ENCODE measurements at places on chromosomes 4 and X. TPM values are rescaled to one million over a fixed set of nuclear protein-coding genes. Genes with fewer than 3 reads are reported as not detected.

GRCh38 chr4:27027428-27027827 lies 166.8 kb downstream of the STIM2 start:
- H3K36me3 ChIP-seq: peaks cover 4% of the 10 kb centered on the region
- H3K4me3 ChIP-seq: no peak overlapping the region
- DNase-seq: no peak
- H3K27ac ChIP-seq: no peak overlapping the region
- no peaks in the 10 kb centered on the region for H3K27me3 ChIP-seq

GRCh38 chrX:150573106-150573505 lies 4.7 kb downstream of the MTM1 start:
- DNase-seq: no peak
- H3K27ac ChIP-seq: no peak overlapping the region
- no peak overlapping the region for H3K4me3 ChIP-seq
- H3K27me3 ChIP-seq: no peaks in the 10 kb centered on the region
- H3K36me3 ChIP-seq: no peaks in the 10 kb centered on the region

DNA sequence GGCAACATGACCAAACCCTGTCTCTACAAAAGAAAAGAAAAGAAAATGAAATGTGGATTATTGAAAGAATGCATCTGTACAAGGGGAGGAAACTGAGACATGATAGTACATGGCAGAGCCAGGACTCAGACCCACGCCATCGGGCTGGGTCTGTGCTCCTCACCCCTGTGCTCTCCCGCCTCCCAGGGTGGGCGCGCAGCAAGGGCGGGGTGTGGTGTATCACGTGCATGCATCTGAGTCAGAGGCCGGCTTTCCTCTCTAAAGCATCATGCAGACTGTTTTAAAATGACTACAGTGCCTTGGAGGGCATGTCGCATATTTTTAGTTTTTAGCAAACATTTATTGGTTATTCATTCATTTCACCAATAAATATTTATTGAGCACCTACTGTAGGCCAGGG lies 47.8 kb downstream of the HTT-AS start:
- no peak overlapping the region for H3K27ac ChIP-seq
- H3K4me1 ChIP-seq: no peaks in the 10 kb centered on the region
- no peaks in the 10 kb centered on the region for H3K36me3 ChIP-seq
- no peak for DNase-seq
- no peaks in the 10 kb centered on the region for H3K27me3 ChIP-seq
- no peak overlapping the region for H3K4me3 ChIP-seq

DNA sequence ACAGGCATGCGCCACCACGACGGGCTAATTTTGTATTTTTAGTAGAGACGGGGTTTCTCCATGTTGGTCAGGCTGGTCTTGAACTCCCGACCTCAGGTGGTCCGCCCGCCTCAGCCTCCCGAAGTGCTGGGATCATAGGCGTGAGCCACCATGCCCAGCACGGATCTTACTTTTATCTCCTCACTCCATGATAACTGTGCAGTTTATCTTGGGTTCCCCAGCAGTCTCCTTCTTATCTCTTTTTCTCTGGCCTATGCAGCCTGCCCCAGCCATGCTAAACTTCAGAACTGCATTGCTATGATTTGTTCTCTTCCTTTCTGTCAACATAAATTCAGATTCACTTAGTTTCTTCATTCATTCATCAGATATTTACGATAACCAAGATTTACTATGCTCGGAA lies 22.4 kb downstream of the PAGE1 start:
- no peaks in the 10 kb centered on the region for H3K4me1 ChIP-seq
- H3K36me3 ChIP-seq: no peaks in the 10 kb centered on the region
- H3K27ac ChIP-seq: no peak overlapping the region
- H3K4me3 ChIP-seq: no peak overlapping the region

- no peak overlapping the region for H3K4me3 ChIP-seq
- no peaks in the 10 kb centered on the region for H3K4me1 ChIP-seq
- H3K27ac ChIP-seq: no peak overlapping the region
- H3K27me3 ChIP-seq: no peaks in the 10 kb centered on the region
- no peak for DNase-seq
Measured at GRCh38 chrX:129318375-129318774, 204.9 kb downstream of the SMARCA1 start.

DNA sequence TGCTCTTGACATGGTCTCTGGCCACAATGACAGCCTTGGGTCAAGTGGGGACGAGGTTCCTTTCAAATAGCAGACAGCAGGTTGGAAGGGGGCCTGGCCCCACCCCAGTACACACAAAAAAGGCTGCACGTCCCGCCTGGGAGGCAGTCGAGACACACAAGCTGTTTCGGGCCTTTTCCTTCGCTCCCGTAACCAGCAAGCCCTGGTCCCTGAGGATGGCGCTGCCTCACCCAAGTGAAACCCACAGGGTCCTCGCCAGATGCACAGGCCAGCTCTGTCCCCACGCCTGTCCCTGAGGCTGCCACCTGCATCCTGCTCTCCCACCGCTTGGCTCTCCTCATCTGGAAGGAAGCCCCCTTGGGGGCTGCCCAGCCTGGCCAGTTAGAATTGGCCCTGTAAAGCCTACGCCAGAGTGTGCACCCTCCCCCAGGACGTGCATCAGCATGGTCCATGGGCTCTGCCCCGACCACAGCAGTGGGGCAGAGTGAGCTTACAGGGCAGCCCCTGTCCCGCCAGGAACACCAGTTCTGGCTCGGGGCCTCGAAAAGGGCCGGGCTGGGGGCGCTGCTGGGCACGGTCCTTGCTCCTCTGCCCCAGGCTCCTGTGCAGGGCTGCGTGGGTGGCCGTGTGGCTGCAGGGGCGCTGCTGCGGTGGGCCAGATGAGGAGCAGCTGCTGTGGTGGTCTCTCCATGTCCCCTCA lies 2.0 kb downstream of the CPLX1 start:
- H3K4me1 ChIP-seq: peaks cover 13% of the 10 kb centered on the region
- H3K27me3 ChIP-seq: peaks cover 25% of the 10 kb centered on the region
- H3K36me3 ChIP-seq: no peaks in the 10 kb centered on the region
- H3K27ac ChIP-seq: no peak overlapping the region
- DNase-seq: no peak

DNA sequence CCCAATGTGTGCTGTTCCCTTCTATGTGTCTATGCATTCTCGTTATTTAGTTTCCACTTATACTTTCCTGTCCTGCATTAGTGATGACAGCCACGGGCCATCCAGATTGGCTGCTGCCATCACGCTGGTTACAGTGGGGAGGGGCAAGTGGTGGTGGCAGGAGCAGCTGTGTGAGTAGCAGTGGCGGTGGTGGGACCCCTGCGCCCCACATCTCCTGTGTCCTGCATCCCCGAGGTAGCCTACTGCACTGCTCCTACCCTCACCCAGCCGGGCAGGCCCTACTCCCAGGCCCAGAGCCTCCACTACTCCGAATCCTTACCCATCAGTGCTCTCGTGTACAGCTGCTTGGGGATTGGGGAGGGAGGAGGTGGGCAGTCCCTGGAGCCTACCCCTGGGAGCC lies 798.7 kb upstream of the AGA start:
- H3K4me1 ChIP-seq: no peaks in the 10 kb centered on the region
- no peak overlapping the region for H3K4me3 ChIP-seq
- H3K27me3 ChIP-seq: no peaks in the 10 kb centered on the region
- H3K36me3 ChIP-seq: no peaks in the 10 kb centered on the region
- no peak for DNase-seq
- H3K27ac ChIP-seq: no peak overlapping the region

DNA sequence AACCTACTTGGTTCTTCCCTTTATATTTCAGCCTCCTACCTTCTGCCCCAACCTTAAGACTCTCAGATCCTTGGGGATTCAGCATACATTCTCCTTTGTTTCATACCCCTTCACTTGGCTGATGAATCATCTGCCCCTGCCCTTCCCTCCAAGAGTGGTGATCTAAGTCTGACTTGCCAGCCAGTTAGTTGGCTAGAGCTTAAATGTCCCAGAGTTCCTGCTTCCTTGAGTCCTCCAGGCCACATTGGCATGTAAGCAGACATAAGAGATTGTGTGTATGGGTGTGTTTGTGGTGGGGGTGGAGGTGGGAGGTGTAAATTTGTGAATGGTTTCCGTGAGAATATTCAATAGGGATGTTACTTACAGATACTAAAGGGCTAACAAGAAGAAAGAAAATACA lies 3.7 kb upstream of the TEX13D start:
- H3K27me3 ChIP-seq: no peaks in the 10 kb centered on the region
- H3K27ac ChIP-seq: no peak overlapping the region
- no peaks in the 10 kb centered on the region for H3K36me3 ChIP-seq
- H3K4me3 ChIP-seq: no peak overlapping the region
- no peak for DNase-seq
- no peaks in the 10 kb centered on the region for H3K4me1 ChIP-seq

DNA sequence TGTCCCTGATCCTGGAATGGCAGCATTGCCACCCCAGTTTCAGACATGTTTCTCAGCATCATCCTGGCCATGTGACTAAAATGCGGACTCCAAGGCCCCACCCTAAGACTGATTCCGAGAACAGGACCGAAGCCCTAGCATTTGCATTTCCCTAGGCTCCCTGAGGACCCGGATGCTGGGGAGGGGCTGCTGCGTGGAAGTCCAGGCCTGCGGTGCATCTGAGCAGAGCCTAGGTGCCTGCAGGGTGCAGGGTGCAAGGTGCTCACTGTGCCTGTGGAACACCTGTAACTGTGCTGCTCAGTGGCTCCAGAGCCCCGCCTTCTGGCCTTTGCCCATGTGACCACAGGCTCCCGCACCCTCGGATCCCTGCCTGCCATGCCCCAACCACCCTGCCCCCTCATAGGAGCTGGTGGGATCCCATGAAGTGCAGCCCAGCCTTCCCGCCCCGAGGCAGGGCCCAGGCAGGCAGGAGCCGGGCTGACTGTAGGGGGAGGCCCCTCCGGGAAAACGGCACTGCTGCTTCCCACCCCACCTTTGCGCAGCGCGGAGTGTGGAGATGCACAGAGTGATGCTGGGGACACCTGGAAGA lies 14.9 kb downstream of the PNMA6F start:
- no peak overlapping the region for H3K27ac ChIP-seq
- no peaks in the 10 kb centered on the region for H3K36me3 ChIP-seq
- H3K4me1 ChIP-seq: no peaks in the 10 kb centered on the region
- no peak overlapping the region for H3K4me3 ChIP-seq

DNA sequence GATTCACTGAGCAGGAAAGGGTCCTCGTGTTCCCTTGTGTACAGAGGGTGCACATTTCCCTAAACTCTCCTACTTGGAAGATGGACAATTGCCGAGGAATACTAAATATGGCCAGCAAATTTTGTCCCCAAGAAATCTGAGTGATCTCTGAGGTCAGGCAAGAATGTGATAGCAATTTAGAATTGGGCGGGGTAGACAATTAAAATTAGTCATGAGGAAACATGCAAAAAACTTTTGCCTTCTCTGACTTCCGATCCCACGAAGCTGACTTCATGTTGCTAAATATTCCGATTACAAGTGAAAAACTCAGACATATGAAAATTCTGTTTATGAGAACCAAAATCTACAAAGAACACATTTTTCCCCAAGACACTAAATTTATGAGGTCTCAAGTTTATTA lies 453.9 kb upstream of the ZFP42 start:
- no peak overlapping the region for H3K4me3 ChIP-seq
- H3K4me1 ChIP-seq: no peaks in the 10 kb centered on the region
- H3K27ac ChIP-seq: no peak overlapping the region
- no peak for DNase-seq
- H3K27me3 ChIP-seq: no peaks in the 10 kb centered on the region

DNA sequence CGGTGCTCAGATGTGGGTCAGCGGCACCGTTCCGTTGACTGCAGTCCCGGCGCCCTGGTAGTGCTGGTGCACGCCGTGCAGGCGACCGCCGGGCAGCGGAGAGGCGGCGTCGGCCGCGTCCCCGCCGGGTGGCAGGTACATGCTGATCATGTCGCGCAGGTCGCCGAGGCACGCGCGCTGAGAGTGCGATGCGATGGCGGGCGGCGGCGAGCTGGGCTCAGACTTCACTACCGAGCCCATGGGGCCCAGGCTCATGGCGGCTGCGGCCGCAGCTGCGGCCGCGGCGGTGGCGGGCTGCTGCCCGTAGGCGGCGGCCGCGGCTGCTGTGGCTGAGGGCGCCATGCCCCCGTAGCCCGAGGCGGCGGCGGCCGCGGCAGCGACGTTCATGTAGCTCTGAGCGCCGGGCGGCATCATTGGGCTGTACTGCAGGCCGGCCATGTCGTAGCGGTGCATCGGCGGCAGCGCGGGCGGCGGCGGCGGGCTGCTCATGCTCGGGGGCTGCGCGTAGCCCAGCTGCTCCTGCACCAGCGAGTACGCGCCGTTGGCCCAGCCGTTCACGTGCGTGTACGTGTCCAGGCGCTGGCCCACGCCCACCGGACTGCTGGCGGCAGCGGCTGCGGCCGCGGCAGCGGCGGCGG lies 1.0 kb downstream of the SOX3 start:
- H3K36me3 ChIP-seq: no peaks in the 10 kb centered on the region
- H3K27me3 ChIP-seq: no peaks in the 10 kb centered on the region
- no peaks in the 10 kb centered on the region for H3K4me1 ChIP-seq
- H3K4me3 ChIP-seq: peak overlapping the region; percentile 22
- DNase-seq: no peak
- H3K27ac ChIP-seq: no peak overlapping the region

- DNase-seq: no peak
- H3K4me3 ChIP-seq: no peak overlapping the region
- no peaks in the 10 kb centered on the region for H3K4me1 ChIP-seq
- no peaks in the 10 kb centered on the region for H3K27me3 ChIP-seq
Measured at GRCh38 chrX:30141966-30142365, 73.4 kb upstream of the MAGEB2 start.

DNA sequence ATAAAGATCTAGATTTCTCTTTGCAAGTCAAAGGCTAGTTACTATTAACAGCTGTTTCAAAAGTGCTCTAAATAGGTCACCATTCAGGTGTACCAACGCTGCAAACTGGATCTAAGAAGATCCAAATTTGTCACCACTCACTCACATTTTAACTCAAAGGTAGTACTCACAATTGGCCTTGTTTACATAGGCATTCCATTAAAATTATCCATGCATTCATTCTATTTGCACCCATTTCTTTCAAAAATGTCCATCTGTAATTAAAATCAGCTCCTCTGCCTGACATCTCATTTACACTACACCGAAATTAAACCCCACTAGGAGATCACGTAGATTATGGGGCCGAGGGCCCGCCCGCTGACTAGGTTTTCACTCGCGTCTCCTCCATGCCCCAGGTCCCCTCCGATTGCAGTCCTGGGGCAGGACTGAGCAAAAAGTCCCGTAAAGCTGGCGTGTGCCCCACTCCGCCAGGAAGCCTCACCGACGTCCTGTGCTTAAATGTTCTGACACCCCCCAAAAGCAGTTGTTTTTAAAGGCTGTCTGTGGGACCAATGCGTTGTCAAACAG lies 1.3 kb upstream of the ING2 start:
- H3K4me1 ChIP-seq: peaks cover 20% of the 10 kb centered on the region
- H3K27me3 ChIP-seq: no peaks in the 10 kb centered on the region
- no peaks in the 10 kb centered on the region for H3K36me3 ChIP-seq
- no peak for DNase-seq
- peak overlapping the region; percentile 98 for H3K27ac ChIP-seq

DIPK2B gene
- total RNA-seq: 22.1 TPM

AASDH gene
- total RNA-seq: 6.6 TPM

GC gene
- total RNA-seq: not detected

AR gene
- 35.1 TPM for total RNA-seq

GASK1B gene
- total RNA-seq: 24.3 TPM

NUDT9 gene
- total RNA-seq: 20.6 TPM

SLIT2 gene
- total RNA-seq: 29.2 TPM

All from vagina (tissue), 2 donors.